A673 (cell line): ENCODE measurements at places on chromosomes 7 and 10.
A peak's percentile ranks its signal among the peaks of the same experiment; 100 is the strongest.

DNA sequence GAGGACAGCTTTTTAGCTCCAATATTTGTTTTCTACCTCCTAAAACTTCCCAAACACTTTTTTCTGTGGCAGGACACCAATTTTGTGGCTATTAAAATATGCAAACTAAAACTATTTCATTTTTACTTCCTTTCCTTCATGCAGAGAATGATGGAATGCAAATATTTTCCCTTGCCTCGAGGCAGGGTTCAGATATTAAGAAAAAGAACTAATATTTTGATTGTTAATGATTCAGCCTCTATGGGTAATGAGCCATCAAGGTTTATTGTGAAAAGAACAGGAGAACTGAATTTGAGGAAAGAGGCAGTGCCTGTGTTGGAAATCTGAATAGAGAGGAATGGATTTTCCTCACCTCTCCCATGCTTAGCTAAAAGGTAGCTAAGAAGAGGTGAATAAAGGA is 43.1 kb upstream of the CASD1 start:
- DNase-seq = no peak

- no peak for DNase-seq
Measured at GRCh38 chr10:93784059-93784458, 26.3 kb downstream of the LGI1 start.

DNA sequence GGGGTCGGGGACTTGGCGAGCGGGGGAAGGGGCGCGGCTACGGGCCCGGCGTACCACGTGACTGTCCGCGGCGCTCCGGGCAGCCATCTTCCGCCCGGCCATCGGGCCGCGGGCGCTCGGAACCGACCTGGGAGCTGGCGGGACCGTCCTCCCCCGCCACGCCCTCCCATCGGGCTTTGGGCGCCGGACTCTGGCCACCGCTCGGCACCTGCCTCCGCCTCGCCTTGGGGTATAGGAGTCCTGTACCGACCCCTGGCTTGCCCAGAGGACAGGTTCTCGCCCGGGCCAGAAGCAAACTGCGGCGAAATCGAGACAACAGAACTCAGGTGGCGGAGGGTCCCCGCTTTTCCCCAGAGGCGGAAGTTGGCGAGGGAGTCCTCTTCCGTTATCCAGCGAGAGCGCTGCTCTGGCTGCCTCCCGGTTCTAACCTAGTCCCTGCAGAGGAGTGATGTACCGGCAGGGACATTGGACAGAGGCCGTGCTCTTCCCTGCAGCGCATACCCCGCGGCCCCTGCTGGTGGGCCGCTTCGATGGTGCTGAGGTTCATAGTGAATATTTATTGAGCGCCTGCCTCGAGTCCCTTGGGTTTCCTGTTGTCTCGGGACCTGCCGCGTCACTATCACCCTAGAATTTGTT is 1.2 kb upstream of the SGMS1 start:
- DNase-seq = peak; percentile 78

DNA sequence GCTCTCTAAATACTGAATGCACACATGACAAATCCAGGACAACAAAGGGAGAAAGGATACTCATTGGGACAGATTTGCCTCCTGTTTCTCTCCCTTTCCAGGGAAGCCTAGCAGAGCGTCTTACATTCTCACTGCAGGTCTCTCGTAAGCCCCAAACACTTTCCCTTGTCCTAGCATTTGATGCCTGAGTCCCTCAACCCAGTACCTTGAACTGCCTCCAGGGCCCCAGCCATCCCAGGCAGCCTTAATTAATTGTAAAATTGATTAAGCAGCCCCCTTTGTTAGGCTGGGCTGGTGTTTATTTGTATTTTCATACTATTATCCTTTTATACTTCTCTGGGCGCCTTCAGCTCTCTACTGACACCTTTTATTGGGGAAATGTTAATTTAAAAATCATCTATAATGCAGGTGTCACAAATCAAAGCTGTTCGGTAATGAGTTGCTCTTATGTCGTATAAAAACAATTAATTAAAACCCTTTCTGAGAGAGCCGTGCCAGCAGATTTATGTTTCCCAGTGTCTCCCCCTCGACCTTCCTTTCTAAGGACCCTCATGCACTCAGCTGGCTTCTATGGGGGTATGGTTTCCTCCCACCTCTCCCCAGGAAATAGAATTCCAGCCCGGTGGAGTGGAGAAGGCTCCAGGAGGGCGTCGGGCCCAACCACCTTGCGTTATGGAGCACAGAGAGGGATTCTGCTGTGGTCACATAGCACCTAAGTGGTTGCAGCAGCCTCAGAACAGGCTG is 243.8 kb downstream of the RPS24 start:
- DNase-seq = no peak

DNA sequence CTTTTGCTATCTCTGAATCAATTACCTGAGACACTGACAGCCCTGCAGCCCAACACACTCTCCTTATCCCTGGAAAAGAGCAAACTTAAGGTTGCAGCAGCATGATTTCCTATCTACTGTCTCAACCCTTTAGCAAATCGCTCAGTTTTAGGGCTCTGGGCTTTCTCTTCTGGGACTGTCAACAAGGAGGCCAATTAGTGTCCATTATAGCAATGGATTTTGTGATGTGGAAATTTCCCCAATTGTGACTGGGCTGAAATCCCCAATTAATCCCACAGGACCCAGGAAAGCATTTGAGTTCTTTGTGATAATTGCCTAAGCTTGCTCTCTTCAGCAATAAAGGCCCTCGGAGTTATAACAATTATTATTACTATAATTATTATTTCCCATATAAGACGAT is 197.0 kb downstream of the ZNF438 start:
- no peak for DNase-seq

GRCh38 chr7:74051629-74052410 is 23.8 kb downstream of the ELN start:
- no peak for DNase-seq

DNA sequence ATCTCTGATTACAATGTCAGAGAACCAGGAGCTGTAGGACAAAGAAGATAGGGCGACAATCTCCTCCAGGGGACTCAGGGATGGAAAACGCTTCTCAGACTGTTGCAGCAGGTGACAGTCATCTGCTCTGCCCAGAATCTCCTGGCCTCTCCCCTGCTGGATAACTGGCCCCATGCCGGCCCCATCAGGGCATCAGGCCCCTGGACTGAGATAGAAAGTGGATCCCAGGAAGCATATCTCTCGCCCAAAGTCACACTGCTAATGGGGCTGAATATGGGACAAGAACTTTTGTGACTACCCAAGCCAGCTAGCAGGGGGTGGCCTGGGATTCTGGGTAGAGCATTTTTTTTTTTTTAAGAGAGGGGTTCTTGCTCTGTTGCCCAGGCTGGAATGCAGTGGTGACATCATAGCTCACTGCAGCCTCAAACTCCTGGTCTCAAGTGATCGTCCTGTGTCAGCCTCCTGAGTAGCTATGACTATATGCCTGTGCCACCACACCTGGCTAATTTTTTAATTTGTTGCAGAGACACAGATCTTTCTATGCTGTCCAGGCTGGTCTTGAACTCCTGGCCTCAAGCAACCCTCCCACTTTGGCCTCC is 20.5 kb upstream of the MLXIPL start:
- no peak for DNase-seq

DNA sequence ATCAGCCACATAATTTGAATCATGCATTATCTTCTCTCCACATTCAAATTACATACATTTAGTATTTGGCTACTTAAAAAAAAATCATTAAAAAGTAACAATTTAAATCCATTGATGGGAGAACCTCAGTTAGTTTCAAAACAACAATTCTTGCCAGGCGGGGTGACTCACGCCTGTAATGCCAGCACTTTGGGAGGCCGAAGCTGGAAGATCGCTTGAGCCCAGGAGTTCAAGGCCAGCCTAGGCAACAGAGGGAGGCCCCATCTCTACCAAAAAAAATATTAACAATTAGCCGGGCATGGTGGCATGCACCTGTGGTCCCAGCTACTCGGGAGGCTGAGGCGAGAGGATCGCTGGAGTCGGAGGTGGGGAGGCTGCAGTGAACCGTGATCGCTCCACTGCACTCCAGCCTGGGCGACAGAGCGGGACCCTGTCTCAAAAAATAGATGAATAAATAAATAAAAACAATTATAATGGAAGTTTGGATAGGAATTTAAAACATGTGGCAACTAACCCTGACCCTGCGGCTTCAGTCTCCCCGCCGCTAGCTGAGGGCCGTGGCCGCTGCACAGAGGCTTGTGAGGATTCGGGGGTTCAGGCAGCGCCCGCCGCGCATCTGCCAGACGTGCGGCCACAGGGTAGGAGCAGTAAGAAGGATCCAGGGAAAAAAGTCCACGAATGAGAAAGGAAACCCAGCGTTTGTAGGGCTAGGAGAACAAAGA is 1.1 kb upstream of the CSGALNACT2 start:
- no peak for DNase-seq

- DNase-seq = no peak
Measured at GRCh38 chr7:98266840-98267239, 14.6 kb upstream of the BRI3 start.

DNA sequence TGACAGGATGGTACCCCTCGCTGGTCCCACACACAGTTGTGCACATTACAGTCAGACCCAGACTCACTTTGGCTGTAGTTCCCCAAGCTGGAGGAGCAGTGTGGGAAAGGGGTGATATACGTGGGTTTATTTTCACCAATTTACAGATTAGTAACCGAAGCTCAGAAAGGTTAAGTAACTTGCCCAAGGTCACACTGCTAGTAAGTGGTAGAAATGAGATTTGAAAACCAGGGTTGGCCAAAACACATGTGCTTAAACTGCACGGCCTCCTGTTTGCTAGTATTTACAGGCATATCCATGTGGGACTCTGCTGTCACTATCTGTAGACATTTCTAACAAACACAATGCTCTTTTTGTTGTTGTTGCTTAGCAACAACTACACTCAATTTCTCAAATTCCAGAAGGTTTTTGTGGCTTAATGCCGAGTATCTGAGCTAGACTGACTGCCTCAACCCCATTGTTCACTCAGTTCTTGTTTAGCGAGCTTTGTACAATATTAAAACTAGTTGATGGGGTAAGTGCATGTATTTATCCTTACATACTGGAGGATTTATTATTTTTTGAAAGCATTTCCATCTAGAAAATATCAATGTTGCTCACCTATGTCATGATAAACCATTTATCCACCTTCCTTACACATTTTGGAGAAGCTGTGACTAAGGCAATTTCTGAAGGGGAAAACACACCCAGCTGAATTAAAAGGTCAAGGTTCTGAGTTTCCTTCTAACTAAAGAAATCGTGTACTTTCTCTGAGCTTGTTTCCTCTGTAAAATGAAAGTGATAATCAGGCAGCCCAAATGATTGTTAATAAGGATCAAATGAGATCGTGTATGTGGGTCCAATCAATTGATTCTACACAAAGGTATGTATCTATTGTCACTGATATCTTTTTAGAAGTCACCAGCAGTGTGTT is 5.3 kb upstream of the TMEM139 start:
- peak; percentile 61 for DNase-seq

DNA sequence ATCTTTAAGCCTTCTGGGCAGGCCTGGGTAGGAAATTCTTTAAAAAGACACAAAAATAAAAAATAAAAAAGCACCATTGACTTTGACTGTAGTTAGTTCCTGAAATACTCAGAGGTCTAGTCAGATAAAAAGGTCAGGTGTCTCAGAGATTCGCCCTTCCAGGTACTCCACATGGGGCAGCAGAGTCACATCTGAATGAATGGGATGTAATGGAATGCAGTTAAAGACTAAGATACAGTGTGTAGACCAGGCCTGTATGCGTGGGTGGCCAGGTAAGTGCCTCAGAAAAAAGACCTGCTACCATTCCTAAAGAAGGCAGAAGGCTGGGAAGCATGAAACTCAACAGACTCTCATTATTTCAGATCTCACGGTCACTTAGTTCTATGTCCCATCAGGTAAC is 68.6 kb upstream of the SEM1 start:
- DNase-seq = no peak

DNA sequence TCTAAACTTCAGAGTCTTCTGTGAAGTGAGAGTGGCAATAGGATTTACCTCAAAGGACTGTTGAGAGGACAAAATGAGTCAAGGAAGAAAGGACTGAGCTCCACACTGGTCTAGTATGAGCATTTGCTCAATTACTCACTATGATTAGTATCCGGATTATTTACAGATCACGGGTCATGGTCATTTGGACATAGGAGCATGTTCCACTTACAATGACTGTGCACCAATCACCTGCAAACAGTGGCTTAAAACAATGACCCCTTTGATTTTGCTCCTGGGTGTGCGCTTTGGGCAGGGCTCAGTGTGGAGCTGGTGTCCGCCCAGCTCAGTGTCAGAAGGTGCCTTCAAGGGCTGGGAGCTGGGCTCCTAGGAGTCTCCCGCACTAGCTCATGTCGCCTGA is 225.4 kb downstream of the TCERG1L start:
- DNase-seq = no peak

GRCh38 chr10:9625304-9625703 is 1392.4 kb upstream of the CELF2 start:
- DNase-seq = no peak

DNA sequence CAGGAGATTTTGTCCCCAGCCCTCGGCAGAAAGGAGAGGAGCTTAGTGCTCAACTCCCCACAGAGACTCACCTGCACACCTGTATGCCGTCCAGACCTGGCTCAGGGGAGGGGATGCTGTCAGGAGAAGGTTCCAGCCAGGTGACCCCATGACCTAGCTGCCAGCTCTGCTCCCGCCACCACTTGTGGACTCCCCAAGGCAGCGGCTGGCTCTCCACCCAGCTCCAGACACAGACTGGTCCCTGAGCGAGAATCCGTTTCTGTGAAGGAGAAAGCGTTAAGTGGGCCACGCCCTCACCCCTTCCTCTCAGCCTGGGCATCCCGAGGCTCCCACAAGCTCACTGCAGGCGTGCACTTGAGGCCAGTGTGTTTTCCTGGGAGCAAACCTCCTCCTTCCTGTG is 76.4 kb downstream of the RGS10 start:
- DNase-seq = no peak

DNA sequence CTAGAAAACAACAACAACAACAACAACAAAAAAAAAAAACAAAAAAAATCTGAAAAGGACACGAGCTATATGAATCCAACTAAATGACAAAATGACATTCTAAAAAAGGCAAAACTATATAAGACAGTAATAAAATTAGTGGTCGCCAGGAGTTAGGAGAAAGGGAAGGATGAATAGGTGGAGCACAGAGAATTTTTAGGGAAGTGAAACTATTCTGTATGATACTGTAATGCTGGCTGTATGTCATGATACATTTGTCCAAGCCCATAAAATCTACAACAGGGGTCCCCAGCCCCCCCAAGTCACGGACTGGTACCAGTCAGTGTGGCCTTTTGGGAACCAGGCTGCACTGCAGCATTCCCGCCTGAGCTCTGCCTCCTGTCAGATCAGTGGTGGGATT is 2.8 kb upstream of the PUS7 start:
- no peak for DNase-seq

- DNase-seq = peak; percentile 8
Measured at GRCh38 chr10:9253121-9253520, 1198.6 kb downstream of the GATA3 start.
